NCI-H2081 treated with DMSO at 0.1 percent for 48 hours (cell line): ENCODE measurements at places on chromosomes 12 and 14.

DNA sequence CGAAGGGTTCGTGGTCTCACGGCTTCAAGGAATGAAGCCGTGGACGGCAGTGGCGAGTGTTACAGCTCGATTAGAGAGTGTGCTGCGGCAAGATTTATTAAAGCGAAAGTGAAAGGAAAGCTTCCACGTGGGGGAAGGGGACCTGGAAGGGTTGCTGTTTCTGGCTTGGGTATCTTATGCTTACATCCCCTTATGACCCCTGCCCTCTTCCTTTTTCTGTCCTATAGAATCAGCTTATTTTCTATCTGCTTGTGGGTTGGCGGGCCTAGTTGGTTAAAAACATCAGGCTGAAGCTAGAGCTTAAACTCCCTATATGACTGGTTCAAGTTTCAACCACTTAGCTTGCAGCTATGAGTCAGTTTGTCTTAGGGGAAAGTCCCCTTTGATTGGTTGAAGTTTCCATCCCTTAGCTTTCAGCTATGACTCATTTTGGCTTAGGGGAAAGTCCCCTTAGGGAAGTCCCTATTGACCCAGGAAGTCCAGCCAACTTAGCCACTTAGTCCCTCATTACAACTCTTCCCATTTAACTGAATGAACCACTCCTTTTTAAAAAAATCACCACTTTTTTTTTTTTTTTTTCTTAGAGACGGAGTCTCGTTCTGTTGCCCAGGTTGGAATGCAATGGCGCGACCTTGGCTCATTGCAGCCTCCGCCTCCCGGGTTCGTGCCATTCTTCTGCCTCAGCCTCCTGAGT lies 1494.7 kb upstream of the TMEM132C start:
- no peak for DNase-seq

DNA sequence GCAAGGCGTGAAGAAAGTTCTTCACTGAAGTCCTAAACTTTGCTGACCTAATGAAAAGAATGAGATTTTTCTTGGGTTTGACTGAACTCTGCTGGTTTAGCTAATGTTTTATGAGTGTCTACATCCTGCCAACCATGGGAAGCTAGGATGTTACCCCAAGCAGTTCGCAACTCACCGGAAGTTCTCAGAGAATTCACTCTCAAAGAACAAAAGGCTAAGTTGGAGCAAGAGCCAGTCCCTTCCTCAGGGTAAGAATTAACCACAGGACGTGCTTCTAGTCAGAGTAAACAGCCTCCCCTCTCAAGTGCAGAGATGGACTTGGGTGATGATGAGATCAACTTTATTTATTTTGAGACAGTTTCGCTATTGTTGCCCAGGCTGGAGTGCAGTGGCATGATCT lies 37.3 kb downstream of the TCHP start:
- no peak for DNase-seq

DNA sequence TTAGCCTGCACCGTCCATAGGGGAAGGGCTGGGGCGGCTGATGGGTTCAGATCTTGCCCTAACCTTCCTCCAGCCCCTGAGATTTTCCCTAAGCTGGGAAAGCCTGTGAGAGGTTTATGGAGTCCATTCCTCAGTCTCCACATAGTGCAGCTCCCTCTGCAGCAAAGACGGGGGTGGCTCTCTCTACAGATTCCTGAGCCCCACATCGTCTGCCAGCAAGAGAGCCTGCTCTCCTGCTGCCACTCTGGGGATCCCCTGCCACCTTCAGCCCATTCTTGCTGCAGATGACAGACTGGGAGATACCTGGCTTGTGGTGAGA lies 3.1 kb downstream of the SMIM41 start:
- DNase-seq: no peak

- no peak for DNase-seq
Measured at GRCh38 chr14:89684139-89684538, 267.1 kb upstream of the FOXN3 start.

DNA sequence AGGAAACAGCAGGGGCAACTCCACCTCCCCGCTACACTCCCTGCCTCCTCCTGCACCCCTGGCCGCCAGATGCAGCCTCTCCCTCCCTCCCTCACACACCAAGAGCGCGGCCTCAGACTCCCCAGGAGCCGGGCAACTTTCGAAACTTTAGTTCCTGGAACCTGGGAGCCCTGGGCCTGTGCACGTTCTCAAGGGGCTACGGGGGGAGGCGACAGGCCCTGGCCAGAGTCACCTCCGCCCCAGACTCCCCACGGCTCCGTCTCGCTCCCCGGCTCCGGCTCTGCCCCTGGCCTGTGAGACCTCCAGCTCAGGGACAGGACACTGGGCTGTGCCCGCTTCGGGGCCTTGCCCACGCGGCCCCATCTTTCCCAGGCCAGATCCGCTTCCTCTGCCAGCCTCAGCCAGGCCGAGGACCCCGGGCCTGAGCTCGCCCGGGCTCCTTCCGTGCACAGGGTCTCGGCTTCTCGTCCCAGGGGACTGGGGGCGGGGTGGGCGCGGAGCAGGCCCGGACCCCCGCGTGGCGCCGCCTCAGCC lies 5.5 kb downstream of the AMN start:
- DNase-seq: no peak

DNA sequence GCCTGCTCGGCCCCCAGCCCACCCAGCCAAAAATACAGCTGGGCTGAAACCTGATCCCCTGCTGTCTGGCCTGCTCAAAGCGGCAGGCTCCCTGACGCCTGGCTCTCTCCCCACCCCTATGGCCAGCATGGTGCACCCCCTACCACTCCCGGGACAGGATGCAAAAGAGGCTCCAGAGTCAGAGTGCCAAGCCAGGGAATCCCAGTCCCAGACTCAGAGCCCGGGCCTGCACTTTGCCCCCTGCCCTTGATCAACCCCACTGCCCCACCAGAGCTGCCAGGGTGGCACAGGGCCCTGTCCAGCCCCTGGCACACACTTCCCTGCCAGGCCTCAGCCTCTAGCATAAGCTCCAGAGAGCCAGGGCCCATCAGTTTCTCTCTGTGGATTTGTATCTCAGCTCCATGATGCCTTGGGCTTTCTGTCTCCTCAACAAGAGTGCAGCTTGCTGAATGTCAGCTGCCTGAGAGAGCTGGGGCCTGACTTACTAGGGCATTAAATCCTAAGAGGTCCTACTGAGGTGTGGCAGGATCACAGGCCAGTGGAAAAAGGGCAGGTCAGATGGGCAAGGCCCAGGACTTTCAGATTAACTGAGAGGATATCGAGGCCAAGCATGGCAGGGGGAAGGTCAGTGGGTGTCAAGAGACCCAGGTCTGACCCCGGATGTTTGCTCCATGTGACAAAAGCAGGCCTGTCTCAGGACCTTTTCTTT lies 13.9 kb downstream of the ACVRL1 start:
- no peak for DNase-seq

- no peak for DNase-seq
Measured at GRCh38 chr14:100294213-100294962, 11.9 kb downstream of the SLC25A29 start.

GRCh38 chr12:12010277-12011039 lies 60.3 kb upstream of the BCL2L14 start:
- no peak for DNase-seq

- DNase-seq: peak; percentile 36
Measured at GRCh38 chr12:12612358-12612757, 682 bp downstream of the CREBL2 start.

DNA sequence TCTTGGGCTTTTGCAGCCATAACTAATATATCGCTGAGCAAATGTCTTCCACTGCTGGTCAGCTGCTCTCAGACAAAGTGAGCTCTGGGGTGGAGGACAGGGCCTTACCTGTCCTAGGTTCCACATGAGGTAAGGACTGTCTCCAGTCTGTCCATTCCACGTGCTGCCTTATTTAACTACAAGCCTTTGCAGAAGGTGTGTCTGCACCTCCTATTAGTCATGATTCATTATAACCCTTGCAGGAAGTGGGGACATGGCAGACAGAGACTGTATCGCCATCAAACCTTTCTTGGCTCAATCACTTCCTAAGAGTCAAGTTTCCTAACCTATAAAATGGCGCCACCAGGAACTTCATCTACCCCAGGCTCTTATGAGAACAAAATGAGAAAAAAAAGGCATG lies 46.9 kb downstream of the SLC25A47 start:
- DNase-seq: no peak
